NCI-H187 (cell line): ENCODE measurements at places on chromosomes 7 and 10.

GRCh38 chr10:127472976-127473375, 76.1 kb upstream of the NPS start:
- DNase-seq: no peak

DNA sequence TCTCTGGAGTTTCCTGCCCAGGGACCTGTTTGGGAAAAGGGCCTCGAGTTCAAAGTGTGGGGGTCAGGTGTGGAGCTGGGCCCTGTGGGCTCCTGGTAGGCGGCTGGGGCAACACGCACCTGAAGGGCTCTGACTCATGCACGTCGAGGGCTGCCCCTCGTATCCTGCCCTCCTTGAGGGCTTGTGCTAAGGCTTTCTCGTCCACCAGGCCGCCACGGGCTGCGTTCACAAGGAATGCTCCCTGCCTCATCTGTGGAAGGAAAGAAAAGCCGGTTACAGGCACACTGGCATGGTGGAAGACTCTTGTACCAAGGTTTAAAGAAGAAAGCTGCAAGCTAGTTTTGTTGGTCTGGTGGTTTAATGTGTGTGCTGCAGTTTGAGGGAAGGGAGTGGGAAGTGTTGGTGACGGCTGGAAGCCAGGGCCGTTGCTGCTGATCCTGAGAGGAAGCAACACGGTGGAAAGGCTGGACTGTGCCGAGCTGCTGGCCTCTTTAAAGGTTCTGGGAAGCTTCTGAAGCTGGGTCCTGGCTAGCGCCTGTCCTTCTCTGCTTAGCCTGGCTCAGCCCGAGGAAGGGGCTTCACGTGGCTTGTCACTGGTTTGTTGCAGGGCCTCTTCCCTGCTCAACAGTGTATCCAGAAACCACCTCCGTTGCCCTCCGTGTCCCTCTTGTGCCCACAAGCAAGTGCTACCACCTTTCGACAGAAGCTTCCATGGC, 52.0 kb downstream of the ZRANB1 start:
- no peak for DNase-seq

GRCh38 chr10:102738692-102739121, 5.0 kb upstream of the WBP1L start:
- no peak for DNase-seq

GRCh38 chr10:55820478-55820877, 540.6 kb downstream of the ZWINT start:
- no peak for DNase-seq

DNA sequence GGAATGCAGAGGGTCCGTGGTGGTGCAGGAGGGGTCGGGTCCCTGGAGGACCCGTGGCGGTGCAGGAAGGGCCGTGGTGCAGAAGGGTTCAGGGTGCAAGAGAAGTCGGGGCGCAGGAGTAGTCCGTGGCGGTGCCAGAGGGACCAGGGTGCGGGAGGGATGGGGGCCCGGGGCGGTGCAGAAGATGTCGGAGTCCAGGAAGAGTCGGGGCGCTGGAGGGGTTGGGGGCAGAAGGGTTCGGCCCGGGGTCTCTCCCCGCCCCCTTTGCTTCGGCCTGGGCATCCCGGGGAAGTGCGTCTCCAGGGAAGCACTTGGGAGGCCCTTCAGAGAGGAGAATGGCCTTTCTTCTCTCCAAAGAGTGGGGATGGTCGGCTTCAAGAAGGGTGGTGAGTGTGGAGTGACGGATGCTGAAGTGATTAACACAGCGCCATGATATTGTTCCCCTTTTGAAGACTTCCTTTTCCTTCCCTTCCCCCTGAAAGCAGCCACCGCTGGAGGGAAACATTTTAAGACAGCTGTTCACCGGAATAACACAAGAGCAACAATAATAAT, 997 bp downstream of the WDR37 start:
- no peak for DNase-seq

DNA sequence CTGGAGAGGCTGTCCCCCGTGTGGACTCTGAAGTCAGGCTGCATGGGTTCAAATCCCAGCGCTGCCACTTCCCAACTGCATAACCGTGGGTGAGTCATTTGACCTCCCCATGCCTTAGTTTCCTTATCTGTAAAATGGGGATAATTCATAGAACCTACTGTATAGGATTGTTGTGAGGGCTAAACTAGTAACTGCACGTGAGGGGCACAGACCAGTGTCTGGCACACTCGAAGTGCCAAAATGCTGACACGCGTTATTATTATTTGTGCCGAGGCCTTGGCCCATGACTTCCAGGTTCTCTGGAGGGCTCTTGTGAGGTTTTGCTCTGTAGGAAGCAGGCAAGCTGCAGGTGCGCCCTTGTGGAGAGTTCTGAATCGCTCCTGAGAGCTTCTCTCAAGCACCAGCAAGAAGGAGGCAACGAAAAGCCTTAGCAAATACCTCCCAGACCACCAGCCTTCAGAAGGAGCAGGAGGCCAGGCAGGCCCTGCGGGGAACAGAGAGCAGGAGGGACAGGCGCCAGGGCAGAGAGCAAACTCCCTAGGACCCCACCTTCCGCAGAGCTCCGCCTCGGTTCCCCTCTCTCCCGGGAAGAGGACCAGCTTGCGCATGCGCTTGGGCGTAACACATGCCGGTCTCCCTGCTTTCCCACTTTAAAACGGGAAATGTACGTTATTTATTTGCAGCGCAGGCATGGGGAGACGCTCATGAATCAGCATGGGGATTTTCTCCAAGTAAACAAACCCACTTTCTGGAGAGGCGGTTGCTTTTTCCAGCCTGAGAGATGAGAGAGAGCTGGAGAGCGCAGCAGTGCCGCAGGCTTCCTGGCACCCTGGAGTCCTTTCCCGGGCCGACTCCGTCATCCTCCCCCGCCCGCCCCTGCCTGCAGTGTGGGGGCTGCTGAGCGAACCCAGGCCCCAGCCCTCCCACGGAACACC, 39.6 kb downstream of the SORCS3 start:
- DNase-seq: no peak

- no peak for DNase-seq
These were observed 417.9 kb downstream of the ANKRD7 start for GRCh38 chr7:118642396-118642795.

DNA sequence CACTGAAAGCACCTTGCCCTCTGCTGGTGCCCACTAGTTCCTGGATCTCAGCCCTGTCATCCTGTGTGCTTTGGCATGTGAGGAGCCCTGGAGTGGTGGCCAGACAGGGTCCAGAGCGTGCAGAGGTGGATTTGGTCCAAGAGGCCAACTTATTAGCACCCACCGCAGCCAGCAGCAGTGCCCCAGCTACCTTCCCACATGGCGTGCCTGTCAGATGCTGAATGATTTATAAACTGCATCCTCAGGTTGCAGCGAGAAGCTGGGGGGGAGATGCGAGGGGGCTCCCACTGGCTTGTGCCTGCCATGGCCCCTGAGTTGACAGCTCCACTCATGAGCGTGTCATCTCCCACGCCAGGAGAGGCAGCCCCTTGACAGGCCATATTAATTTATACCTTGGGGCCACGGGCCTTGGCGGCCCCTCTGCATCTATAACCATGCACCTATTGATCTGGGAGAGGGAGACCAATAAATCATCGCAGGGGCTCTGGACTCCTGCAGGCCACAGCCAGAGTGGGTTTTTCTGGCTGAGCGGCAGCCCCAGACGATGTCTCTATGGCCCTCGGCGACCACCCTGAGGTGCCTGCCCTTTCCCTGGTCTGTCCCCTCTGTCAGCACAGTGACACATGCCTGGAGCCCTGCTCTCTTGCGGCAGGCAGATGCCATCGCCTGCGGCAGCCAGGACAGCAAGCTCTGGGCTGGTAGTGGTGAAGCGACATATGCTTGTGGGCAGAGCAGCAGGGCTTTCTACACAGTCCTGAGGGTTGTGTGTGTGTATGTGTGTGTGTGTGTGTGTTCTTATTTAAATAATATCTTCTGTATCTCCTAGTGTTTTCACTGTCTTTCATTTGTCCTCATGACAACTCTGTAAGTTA, 120.8 kb downstream of the CDH23 start:
- DNase-seq: no peak

DNA sequence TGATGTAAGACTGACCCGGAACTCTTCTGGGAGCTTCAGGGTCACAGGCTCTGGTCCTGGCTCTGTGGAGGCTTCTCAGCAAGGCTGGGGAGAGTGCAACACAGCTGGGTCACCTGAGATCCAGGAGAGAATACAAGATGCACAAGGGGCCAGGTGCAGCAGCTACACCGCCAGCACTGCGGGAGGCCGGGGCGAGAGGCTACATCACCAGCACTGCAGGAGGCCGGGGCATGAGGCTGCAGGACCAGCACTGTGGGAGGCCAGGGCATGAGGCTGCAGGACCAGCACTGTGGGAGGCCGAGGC, 44.3 kb downstream of the PDGFA start:
- no peak for DNase-seq

DNA sequence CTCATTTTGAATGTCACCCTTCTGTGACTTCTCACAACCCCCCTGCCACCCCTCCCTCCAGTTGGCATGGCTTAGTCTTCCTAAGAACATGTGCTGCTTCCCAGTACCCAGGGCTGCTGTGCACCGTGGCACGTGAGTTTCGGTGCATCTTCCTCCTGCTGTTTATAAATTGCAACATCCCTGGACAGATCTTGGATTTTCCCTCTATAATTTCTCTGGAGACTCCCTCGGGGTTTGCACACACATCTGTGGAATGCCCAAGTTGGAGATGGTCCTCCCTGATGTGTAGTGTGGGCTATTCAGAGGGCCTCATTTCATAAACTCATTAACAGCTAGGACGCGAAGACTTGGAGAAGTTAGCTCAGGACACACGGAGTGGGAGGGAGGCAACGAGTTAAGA, 52.9 kb downstream of the IKZF1 start:
- no peak for DNase-seq

DNA sequence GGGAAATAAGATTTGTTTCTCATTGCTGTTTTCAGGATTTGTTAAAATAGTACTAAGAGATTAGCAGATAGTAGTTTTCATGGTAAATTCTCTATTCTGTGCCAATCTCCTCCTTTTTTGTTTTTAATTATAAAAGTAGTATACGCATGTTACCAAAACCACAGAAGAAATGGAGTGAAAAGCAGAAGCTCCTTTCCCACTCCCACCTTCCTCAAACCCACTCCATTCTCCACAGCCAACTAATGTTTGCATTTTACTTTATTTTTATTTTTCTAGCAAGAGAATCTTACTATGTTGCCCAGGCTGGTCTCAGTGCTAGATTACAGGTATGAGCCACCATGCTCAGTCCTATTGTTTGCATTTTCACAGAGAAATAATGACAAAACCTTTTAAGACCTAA, 4.5 kb upstream of the LRMDA start:
- DNase-seq: no peak

GRCh38 chr7:43735403-43735801, 6.1 kb upstream of the COA1 start:
- DNase-seq: no peak

DNA sequence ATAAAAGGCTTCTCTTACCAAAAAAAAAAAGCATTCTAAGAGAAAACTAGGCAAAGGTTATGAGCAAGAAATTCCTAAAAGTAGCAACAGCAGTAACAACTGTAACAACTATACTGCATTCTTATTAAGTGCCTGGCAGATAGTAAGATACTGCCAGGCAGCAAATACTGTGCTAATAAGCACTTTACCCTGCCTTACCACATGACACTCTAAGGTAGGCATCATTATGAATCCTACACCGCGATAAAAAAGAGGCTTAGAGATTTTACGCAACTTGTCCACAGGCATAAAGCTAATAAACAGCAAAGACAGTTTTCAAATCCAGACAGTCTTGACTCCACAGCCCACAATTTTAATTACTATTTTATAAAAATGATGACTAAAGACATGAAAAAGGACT, 83.2 kb downstream of the USP6NL start:
- no peak for DNase-seq

DNA sequence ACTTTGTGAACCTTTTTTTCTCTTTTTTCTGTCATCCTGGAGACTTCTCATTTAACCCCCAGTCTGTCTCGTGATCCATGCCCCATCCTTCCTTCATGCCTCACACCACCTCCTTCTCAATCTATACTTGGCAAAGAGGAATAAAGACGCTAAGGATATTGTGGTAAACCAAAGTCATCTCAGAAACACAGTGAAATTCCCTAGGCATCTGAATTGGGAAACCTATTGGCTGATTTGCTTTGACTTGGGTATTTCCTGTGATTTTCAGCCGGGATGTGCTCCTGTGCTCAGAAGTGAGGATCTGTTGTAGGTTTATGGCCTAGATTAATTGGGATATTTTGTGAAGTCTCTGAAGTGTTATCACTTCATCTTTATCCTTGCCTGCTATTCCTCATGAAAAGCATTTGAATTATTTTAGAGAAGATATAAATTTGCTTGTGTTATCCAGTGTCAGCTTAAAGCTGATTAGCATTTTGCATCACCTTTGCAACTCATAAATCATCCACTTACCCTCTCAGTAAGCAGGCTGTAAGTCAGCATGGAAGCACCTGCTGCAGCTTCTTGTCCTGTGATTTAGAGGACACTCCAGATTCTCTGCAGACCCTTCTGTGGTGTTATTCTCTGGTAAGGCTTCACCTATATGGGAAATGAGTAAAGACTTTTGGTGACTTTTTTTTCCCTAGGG, 138.0 kb downstream of the AUTS2 start:
- DNase-seq: peak; percentile 78

GRCh38 chr7:33494474-33494873, 365.1 kb downstream of the BBS9 start:
- no peak for DNase-seq

DNA sequence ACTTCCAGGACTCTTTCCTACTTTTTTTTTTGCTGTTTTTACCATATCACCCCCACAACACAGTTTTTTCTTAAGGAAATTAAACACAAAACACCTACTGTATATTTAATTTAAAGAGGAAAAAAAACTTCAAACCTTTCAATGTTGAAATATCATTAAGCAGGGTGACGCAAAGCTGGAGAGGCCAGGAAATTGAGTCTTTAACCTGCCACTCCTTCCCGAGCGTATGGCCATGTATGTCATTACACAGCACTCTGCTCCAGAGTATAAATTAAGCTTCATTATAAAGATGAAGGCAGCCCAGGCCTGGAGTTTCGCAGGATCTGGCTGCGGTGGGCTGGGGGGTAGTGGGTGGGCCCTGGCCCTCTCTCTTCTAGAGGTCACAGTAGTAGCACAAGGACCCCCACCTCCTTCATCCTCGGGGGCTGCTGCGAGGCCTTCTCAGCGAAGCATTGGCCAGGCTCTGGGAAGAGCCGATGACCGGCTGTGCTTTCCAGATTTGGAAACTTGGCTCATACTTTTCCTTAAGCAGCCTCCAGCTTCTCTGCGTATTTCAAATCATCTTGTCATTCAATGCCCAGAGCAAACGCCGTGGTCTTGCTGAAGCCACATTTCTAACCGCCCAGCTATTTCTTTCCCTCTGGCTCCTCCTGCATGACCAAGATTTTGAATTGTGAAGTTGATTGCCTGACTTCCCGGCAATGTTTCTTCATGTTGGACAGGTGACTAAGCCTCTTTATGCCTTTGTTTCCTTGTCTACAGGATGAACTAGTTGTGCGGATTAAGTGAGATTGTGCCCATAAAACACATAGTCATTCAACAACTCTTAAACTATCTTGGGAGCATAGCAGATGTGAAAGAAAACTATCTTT, 765.1 kb downstream of the SUGCT start:
- DNase-seq: no peak

GRCh38 chr10:72257051-72257892, 16.5 kb upstream of the DDIT4 start:
- DNase-seq: no peak

- DNase-seq: no peak
These were observed 85.1 kb downstream of the SUGCT start for GRCh38 chr7:40219917-40220316.
